Transverse colon (tissue), 4 donors: ENCODE measurements at places on chromosomes 3 and 15. TPM values are rescaled to one million over a fixed set of nuclear protein-coding genes. Genes with fewer than 3 reads are reported as not detected.

Gene CCDC39
- total RNA-seq, result not detected

Gene SEMA3F
- 30.6 TPM for total RNA-seq

Gene HTR3E
- total RNA-seq, result 0.80 TPM

Gene COLQ
- total RNA-seq, result 0.68 TPM

Gene CPNE9
- not detected for total RNA-seq

Gene DPH3
- 13.2 TPM for total RNA-seq

Gene ZNF774
- 8.1 TPM for total RNA-seq

DNA sequence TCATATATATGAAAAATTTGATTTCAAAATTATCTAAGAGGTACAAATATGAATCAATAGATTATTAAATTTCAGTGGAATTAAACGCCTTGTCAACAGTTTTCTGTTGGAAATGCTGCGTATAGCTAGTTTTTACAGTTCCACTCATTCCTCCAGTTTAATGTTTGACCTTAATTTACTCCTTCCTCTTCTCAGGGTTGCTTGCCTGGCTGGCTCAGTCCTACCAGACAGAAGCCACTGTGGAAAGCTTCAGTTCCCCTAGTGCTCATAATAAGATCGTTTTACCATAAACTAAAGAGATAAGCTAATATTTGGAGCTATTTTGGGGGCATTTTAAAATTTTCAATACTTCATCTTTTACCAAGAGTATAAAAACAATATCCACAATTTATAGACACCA lies 22.8 kb downstream of the EMC7 start:
- no peak for DNase-seq

DNA sequence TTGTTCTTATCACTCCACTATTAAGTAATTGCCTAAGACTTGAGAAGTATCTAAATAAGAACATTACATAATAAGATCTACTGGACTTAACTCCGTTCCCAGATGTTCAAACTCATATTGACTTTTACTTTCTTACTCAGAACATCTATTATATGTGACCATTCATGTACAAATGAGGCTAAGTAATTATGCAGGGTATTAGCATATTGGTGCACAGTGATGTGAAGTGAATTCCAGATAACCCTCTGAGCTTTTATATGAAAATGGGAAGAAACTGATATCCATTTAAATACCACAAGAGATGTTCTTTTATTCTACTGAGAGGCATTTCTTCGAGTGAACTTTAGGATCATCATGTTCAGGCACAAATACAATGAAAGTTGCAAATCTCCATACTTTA lies 135.7 kb downstream of the ZPLD1 start:
- DNase-seq, result no peak

- DNase-seq, result no peak
Observed at GRCh38 chr15:38708672-38709180, 144.1 kb upstream of the RASGRP1 start.

GRCh38 chr15:82056958-82057823 lies 11.4 kb upstream of the MEX3B start:
- no peak for DNase-seq

DNA sequence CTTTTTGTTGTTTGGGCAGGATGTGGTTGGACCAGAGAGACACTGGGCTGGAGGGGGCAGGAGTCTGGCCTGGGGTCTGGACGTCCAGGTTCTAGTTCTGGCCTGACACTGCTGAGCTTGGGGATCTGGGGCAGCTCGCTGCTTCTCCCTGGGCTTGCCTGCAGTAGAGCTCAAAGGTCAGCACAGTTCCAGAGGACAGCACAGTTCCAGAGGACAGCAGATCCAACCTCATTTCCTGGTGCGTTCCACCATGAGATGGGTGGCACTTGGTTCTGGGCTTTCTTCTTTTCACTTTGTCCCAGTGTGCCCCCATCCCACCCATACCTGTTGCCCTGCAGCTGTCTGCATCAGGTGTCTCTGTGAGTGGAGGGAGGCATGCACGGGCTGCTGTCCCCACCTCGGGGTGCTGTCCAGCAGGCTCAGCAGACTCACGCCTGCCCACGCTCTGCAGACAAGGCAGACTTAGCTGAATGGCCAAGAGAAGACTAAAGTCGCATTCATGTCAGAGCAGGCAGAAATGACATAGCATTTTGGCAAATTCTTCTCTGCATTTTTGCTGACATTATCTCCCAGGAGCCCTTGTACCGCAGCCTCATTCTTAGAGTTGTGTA lies 16.7 kb downstream of the CACNA2D3 start:
- no peak for DNase-seq

- no peak for DNase-seq
Observed at GRCh38 chr3:192169332-192169915, 557.9 kb downstream of the FGF12 start.

GRCh38 chr3:162152636-162153035 lies 656.0 kb downstream of the OTOL1 start:
- no peak for DNase-seq

GRCh38 chr15:60065951-60066350 lies 61.8 kb downstream of the FOXB1 start:
- DNase-seq, result no peak

DNA sequence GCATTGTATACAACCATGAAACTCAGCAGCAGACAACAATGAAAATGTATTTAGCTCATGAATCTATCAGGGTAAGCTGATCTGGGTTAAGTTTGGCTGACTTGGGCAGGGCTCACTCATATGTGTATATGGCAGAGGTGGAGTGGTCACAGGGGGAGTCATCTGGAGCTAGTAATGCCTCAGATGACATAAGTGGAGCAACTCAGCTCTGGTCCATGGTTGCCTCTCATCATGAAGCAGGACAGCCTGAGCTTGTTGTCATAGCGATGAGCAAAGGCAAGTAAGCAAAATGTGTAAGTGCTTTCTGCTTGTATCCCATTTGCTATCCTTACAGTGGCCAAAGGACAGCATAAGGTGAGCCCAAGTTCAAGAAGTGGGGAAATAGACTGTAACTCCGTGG lies 64.5 kb downstream of the ALCAM start:
- DNase-seq, result no peak

DNA sequence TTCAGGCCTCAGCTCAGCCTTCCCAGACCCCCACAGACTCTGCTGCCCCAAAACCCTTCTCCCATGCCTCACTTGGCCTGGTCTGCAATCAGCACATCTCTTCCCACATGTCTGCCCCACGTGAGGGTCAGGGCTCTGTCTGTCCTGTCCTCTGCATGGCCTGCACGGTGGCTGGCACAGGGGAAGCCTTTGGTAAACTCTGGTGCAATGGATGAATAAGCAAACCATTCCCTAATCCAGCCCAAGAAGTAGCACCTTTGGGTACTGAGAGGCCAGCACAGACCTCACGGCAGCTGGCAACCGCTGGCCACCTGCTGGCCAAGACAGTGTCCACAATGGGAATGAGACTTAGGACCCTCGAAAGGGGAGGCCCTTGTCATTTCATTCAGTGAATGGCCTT lies 27.7 kb downstream of the ABTB1 start:
- no peak for DNase-seq

GRCh38 chr15:76840830-76841460 lies 64.2 kb downstream of the SCAPER start:
- no peak for DNase-seq

DNA sequence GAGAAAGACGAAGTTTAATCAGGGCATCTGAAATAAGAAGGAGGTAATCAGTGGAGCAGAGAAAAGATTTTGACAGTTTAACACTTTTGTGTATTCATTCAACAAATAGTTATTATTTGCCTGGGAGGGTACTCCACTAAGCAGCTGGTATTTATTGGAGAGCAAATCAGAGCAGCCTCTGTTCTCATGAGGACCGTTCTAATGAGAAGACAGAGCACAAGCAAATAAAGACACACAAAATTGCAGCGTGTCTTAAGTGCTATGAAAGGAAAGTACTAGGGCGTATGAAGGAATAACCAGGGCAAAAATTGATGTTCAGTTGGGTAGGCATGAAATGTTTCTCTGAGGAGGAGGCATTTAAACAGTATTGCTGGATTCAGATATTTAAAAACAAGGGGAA lies 302.9 kb upstream of the RARB start:
- DNase-seq, result no peak
